ENCODE measurements at places on chromosomes 3 and 15. TPM values are rescaled to one million over a fixed set of nuclear protein-coding genes. Genes with fewer than 3 reads are reported as not detected.

- DNase-seq: no peak
Measured at GRCh38 chr3:87901141-87901540, 157.7 kb downstream of the CGGBP1 start.

DNA sequence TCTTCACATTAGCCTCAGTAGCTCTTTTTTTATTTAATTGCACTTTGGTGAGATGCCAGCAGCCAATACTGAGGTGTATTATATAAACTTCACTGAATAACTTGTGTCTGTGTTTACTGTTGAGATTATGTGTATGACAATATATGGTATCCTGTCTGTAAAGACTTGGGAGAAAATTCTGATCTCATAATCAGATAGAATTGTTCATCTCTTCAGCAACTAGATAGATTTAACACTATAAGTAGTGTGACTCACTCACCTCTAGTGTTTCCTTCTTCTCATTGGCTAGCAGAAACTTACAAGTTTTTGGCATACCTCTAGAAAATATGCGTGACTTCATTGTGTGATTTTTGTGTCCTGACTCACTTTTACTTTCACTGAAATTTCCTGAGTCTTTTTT, 67.6 kb upstream of the TGFBR2 start:
- no peak for DNase-seq

GRCh38 chr15:69035205-69035917, 20.9 kb downstream of the NOX5 start:
- no peak for DNase-seq

DNA sequence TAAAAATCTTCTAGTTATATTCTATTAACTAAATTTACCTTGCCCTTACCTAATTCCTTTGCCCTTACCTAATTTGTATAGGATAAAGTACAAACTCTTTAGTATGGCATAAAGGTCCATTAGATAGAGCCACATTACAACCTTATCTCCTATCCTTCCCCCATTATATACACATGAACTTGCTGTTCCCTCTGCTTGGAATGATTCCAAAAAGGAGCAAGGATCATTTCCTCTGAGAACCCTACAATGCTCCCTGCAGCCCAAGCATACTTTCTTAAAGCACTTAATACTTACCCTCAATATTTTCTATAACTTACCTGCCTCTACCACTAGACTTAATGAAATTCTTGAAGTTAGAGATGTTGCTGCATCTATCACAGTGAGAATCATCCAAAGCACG, 118.9 kb upstream of the CCDC54 start:
- DNase-seq: no peak

- DNase-seq: no peak
Measured at GRCh38 chr3:172808969-172809546, 58.5 kb downstream of the ECT2 start.

DNA sequence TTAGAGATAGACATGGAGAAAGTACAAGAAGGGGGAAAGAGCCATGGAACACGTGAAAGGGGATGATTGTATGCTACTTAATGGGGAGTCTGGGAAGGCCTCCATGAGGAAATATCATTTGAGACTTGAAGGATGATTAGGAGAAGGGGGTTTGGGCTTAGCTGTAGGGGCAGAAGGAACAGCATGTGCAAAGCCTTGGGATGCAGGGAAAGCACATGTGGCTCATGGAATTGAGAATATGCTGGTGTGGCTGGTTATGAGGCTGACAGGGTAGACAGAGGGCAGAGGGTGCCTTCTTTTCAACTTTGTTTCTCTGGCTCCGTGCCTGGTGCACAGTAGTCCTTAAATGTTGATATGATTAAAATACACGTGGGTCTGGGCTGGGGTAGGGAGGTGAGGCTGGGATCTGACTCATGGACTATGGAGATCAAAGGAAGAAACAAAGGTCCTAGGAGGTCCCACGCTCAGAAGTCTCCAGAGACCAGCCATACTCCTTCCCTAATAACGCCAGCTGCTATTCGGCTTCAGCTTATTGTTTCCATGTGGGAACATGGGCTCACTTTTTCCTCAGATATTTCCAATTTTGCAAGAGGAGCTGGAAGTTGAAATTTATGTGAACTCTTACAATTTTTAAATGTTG, 1.1 kb downstream of the GTF2E1 start:
- no peak for DNase-seq

LXN gene
- 16.2 TPM for total RNA-seq

GOLGA6L7 gene
- not detected for total RNA-seq
